ENCODE measurements at places on chromosomes 5 and 9.

DNA sequence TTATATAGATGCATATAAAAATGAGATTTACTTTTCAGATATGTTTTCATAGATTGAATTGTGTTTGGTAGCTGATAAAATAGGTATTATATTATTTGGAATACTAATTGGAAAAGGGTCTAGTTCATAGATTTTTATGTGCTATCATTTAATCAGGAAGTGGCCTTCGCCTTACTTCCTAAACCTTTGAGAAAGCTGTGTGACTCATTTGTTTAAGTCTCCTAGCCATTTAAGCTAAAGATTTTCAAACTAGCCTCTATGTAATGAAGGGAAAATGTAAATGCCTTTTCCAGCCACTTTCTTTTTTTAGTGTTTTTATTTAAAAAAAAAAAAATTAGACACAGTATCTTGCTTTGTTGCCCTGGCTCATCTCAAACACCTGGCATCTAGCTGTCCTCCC is 97.5 kb downstream of the DMXL1 start:
- peak; percentile 25 for DNase-seq

DNA sequence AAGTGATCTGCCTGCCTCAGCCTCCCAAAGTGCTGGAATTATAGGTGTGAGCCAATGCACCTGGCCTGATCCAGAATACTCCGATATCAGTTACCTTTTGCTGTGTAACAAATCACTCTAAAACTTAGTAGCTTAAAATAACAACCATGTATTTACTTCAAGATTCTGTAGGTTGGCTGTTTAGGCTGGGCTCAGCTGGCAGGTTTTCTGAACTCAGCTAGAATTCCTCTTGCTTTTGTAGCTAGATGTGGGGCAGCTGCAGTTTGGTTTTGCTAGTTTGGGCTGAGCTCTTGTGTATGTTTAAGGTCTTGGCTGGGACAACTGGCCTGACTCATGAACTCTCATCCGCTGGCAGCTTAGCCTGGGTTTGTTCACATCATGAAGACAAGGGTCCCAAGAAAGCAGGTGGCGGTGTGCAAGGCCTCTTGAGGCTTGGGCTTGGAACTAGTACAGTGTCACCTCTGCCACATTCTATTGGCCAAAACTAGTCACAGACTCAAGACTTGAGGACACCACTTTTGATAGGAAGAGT is 138.3 kb upstream of the SHB start:
- DNase-seq, result no peak

DNA sequence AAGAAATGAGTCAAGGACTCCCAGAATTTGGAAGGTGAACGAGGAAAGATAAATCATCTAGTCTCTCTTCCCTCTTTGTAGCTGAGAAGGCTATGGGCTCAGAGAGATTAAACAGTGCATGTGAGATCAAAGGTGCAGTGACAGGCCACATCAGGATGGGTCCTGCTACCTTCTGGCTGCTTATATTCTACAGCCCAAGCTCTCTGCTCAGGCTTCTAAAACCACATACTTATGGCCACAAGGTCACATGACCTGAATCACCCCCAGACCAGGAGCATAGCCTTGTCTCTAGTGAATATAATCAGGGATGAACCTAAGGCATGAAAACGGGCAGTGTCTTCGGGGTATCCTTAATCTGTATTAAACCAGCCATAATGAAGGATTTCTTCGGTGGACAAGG is 158.9 kb downstream of the SEMA5A start:
- no peak for DNase-seq

- no peak for DNase-seq
These were observed 397.4 kb downstream of the PIK3R1 start for GRCh38 chr5:68612972-68613371.

DNA sequence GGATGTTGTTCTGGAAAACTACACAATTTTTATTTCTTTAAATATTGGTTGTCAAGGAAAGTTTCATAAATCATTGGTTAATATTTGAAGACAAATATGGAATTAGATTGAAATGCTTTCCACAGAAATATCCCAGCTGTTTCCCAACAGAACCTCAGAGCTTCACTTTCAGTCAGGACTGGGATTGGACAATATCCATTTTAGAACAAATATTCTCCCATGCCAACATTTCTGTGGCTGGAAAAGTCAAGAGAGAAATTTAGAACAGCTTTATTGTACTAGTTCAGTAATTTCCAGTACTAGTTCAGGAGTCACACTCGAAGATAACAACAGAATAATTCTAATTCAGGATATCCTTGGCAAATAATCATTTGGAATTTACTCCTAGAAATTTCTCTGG is 116.1 kb upstream of the TUT7 start:
- no peak for DNase-seq

GRCh38 chr5:138983984-138984383 is 108.8 kb upstream of the LRRTM2 start:
- DNase-seq, result no peak

DNA sequence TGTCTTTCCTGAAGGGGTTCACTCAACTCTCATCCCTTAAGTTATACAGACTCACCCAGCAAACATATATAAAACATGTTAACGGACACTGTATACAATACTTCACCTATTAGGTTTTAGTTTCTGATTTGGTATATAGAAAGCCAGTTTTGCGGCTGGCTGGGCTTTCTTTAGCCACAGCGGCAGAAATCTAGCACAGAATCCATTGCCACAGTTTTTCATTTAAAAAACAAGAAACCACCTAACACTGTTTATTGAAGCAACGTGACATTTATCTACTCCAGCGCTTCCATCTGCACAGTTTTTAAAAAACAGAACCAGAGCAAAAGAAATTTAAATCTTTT is 67.3 kb downstream of the SNX30 start:
- DNase-seq, result no peak

GRCh38 chr9:134205672-134206310 is 41.4 kb upstream of the RNU6ATAC start:
- peak; percentile 24 for DNase-seq

DNA sequence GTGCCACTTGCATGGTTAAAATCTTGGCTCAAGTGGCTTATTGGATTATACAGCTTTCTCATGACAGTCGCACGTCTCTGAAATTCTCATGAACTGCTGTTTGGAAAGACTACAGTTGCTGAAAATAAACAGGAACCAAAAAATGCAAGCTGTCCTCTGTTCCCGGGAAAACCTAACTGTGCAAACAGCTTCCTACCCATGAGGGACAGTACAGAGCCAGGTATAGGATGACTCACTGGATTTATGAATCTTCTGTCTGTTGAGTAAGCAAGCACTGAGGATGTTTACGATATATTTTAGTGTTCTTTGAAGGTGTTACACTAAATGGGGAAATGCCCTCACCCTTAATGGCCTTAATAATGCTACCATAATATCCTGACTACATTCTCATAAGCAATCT is 380.3 kb upstream of the TNC start:
- DNase-seq, result no peak

DNA sequence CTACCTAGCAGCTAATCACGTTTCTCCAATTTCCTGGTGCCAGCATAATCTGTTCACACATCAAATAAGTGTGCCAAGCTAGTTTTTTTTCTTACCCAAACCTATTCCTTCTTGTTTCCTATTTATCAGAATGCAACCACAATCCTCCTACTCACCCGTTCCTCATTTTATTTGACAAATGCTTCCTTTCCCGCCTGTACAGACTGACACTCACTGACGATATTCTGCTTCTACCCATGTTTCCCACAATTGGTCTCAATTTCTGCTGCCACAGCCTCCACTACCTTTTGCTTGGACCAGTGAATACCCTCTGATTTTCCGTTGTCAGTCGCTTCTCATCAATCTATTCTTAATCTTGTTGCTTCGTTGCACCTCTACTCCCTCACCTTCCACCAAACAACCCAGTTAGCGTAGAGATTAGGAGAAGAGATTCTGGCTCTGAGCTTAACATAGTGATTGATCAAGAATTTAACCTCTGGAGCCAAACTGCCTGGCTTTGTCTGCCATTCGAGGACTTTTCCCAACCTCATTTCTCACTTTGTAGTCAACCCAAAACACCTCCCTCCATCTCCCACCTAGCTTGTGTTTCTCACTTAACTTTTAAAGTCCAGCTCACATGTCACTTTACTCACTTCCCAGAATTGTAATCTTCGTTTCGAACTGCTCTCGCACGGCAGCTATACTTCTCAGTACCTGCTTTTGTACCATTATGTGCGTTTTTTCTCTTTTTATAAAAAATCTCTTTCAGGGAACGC is 729 bp upstream of the TMEM38B start:
- no peak for DNase-seq

DNA sequence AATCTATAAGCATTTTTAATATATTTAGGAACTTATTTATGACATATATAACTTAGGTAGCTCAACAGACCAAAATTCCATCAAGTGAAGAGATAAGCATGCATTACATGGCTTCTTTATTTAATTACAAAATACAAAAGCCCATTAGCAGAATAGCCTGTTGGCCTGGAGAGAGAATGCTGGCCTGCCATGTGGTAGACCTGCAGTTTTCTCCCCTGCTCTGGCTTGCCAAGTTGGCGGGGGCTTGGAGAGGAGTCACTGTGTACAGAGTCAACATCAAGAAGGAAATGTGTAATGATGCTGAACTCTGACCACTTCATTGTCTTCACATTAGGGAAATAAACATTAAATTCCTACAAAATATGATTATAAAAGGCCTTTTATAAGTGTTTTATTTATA is 69.8 kb upstream of the CNTLN start:
- no peak for DNase-seq

- no peak for DNase-seq
These were observed 50.5 kb upstream of the FCN1 start for GRCh38 chr9:134968011-134968822.

GRCh38 chr5:111495159-111495558 is 17.2 kb downstream of the STARD4 start:
- no peak for DNase-seq

Measured in HCEC 1CT (cell line).